ENCODE measurements at places on chromosomes 11 and 22. TPM values are rescaled to one million over a fixed set of nuclear protein-coding genes. Genes with fewer than 3 reads are reported as not detected.

Gene FOSL1
- total RNA-seq: 11.5 TPM

DNA sequence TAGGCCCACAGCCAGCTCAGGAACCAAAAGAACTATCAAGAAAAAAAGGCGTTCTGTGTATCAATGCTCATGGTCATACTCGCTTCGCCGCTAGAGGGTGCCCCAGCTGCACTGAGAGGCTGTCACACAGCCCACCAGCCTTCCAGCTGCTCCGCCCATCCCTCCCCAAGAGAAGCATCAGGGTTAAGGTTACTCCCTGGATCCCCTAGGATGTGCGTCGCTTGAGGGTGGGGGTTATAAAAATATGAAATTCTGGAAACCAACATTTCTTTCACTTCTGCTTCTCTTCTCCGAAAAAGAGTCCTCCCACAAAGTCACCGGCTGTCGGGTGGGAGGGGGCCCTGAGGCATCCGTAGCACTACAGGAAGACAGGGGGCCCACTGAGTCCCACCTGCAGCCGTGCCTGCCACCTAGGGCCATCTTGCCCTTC, 1.7 kb downstream of the CBX6 start:
- peak; percentile 49 for DNase-seq

GRCh38 chr11:587546-587945, 11.3 kb downstream of the PHRF1 start:
- DNase-seq: no peak

GRCh38 chr11:27465629-27466028, 7.0 kb downstream of the LGR4 start:
- no peak for DNase-seq

DNA sequence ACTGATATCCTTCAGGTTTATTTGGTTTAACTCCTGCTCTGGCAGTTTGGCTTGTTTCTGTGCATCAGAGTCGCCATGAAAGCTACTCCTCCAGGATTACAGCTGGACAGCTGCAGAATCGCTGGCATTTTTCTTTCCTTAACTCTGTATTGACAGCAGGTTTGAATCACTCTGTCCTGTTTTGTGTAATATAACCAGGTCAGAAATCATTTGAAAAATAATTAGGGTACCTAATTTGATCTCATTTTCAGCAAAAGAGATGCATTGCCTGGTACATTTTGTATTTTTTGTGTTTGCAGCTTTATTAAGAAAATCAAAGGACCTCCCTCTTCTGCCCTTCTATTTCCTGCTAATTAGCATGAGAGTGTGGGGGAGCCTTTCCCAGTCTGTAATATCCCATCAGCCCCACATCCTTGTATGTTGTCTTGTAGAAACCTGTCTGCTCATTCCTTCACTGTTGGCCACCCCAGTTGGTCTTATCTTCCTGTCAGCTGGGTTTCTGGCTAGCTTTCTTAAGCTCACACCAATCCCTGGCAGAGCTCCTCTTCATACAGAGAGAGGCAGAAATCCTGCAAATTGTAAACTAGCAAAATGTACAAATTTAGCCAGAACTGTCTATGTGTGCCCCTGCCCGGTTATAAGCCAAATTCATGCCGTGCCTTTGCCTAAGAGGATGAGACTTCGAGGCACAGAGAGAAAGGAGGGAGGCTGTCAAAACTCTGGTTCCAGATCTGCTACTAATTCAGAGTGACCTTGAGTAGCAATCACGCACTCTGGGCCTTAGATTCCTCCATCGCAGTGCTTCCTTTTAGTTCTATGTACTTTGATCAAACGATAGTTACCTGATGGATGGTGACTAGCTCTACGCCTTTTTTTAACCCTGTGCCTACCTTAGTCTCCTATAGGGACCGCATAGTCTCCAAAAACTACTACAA, 200.6 kb downstream of the NAV2 start:
- DNase-seq: no peak

GRCh38 chr11:779955-780532, 2.8 kb upstream of the GATD1 start:
- no peak for DNase-seq

DNA sequence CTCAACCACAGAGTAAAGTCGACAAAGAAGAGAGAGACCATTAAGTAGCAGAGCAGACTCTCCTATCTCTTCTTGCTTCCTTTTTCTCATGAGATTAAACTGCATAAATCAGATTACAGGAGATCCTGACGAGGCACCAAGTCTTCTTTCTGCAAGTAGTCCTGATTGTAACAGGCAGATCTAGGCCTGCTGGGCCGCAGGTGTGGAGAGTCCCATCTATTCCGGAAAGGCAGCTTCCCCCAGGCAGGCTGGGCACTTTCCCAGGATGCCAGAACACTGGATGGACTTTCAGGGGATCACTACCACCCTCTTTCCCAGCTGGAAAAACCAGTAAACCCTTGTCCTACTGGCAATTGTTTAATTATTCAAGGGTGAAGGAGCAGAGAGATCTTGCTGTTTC, 173.0 kb upstream of the CADM1 start:
- DNase-seq: no peak

Gene MMP8
- total RNA-seq: not detected

GRCh38 chr22:22076932-22077703, 94.5 kb upstream of the TOP3B start:
- DNase-seq: no peak

Gene OR6T1
- not detected for total RNA-seq

- no peak for DNase-seq
Observed at GRCh38 chr22:41642331-41643110, 21.4 kb downstream of the XRCC6 start.

DNA sequence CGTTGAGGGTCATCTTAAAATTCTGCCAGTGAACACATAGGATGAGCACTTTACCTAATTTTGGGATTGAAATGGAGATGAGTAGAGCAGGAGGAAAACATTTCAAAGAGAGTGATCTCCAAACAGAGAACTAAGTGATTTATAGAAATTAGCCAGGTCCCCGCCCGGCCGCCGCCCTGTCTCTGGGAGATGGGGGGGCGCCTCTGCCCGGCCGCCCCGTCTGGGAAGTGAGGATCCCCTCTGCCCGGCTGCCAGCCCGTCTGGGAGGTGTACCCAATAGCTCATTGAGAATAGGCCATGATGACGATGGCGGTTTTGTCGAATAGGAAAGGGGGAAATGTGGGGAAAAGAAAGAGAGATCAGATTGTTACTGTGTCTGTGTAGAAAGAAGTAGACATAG, 276.7 kb upstream of the C11orf87 start:
- DNase-seq: no peak

Gene BDNF
- 3.4 TPM for total RNA-seq

DNA sequence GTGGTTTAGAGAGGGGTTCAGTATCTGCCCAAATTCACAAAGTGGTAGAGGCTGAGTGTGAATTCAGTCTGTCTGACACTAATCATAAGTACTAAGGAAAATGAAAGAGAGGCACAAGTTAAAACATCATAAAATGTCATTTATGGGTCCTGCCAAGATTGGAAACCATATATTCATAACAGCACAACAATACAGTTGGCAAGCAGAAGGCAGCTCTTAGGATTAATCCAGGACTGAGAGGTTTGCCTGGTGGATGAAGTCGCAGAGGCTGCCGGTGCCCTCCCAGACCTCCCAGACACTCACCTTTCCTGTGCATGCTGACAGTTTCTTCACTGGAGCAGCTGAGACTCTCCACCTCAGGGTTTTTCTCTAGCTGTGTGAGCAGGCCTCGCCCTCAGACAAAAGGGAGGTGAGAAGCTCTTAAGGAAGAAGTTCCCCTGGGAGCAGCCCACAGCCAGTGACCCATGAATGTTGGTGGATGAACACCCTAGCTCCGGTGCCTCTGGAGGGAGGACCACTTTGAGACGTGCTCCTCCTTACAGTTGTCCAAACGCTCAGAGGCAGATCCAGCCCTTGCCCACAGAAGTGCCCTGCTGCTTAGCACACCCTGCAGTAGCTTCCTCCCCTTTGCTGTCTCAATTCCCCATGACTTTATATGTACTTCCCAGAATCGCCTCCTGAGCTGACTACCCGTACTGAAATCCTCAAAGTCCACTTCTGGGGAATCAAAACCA, 43.7 kb downstream of the MAML2 start:
- DNase-seq: no peak

Gene TBX1
- total RNA-seq: 6.5 TPM

GRCh38 chr11:7089328-7090251, 792 bp downstream of the RBMXL2 start:
- DNase-seq: no peak

DNA sequence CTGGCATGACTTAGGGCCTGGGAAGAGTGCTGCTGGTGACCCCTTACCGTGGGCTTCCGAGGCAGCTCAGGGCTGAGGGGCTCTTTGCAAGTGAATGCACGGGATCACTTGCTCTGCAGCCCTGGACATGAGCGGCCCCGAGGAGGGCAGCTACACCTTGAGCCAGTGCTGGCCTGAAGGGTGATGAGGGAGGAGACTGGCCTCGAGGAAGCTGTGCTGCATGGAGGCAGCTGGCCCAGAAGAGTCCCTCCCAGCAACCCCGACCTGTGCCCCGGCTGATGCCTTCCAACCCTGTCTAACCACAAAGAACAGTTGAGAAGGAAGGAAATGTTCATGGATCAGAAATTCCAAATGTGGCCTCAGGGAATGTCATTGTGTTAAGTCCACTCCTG, 45.2 kb downstream of the TBX1 start:
- no peak for DNase-seq
